ENCODE measurements at places on chromosomes 7 and 10.
A peak's percentile ranks its signal among the peaks of the same experiment; 100 is the strongest.

- no peak for DNase-seq
Measured at GRCh38 chr10:131905603-131906268, 4.9 kb downstream of the PPP2R2D start.

DNA sequence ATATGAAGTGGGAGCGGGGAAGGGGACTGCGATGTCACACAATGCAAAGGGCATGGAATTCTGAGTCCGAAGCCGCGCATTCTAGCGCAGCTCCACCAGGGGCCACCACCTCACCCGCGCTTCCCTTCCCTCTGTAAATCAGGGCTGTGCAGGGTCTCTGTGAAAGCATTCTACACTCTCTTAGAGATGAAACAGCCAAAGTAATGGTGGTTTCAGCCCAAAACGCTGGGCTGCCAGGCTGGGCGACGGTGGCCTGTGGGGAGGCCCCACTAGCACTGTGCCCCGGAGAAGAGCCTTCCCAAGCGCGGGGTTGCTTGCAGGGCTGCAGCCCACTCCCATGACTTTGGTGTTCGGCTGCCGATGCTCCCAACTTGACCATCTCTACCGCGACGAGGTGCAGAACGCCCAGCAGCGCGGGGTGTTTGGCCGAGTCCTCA lies 11.4 kb downstream of the ATG9B start:
- DNase-seq, result peak; percentile 35

DNA sequence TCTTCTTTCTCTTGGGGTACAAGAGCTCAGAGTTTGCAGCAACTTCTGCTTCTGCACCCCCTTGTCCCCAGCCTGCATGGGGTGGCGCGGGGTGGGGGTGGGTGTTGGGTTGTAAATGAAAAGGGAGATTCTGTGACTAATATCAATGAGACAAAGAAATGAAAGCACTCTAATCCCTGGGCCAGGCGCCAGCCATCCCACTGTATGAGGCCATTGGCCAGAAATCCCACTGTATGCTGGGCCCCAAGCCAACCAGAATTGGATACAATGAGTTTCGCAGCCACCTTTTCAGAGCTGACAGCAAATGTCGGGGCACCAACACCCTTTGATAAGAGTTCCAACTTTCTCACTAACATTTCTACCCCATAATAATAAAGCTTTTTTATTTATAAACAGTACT lies 10.9 kb upstream of the PTN start:
- DNase-seq, result no peak

GRCh38 chr10:122390679-122391078 lies 16.2 kb downstream of the PLEKHA1 start:
- DNase-seq, result no peak

GRCh38 chr10:2972216-2972615 lies 95.1 kb upstream of the PFKP start:
- no peak for DNase-seq

- DNase-seq, result no peak
Measured at GRCh38 chr10:7082967-7083366, 327.9 kb downstream of the SFMBT2 start.
